T-helper 17 cell (primary cell): ENCODE measurements at places on chromosomes 2 and 18.

DNA sequence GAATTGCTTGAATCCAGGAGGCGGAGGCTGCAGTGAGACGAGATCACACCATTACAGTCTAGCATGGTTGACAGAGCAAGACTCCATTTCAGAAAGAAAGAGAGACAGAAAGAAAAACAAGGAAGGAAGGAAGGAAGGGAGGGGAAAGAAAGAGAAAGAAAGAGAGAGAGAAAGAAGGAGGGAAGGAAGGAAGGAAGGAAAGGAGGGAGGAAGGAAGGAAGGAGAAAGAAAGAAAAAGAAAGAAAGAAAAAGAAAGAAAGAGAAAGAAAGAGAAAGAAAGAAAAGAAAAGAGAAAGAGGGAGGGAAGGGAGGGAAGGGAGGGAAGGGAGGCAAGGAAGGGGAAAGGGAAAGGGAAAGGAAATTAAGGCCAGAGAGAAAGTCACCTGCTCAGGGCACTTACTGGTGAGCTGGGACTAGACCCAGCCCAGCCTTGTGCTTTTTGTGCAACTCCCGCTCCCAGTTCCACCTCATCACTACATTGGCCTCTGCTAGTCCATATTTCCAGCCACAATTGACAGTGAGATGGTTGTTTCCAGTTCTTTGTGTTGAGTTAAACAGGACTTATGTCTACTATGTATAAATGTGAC, 35.7 kb downstream of the MOGAT1 start:
- DNase-seq = no peak

DNA sequence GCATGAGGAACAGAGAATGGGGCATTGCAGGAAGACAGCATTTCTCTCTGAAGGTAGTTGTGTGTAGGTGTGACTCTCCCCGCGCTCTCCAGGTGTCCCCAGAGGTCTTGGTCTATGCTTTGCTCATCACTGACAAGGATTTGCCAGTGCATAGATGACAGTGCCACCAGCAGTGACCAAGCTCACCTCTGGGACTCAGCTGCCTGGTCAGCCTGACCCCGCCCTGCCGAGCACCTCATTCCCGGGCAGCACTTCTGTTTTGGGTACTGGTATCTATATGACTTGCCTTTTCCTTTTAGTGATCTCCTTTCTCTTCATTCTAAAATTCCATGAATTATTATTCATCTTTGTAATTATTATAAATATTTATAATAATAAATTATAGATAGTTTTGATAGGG, 59.1 kb downstream of the GBX2 start:
- no peak for DNase-seq

- no peak for DNase-seq
Measured at GRCh38 chr2:17442334-17442733, 75.9 kb downstream of the RAD51AP2 start.

GRCh38 chr2:181197140-181197760, 216.8 kb downstream of the UBE2E3 start:
- no peak for DNase-seq

- DNase-seq = no peak
Measured at GRCh38 chr2:208358758-208359631, 47.6 kb upstream of the PTH2R start.

- no peak for DNase-seq
Measured at GRCh38 chr2:184322615-184323014, 275.7 kb upstream of the ZNF804A start.

DNA sequence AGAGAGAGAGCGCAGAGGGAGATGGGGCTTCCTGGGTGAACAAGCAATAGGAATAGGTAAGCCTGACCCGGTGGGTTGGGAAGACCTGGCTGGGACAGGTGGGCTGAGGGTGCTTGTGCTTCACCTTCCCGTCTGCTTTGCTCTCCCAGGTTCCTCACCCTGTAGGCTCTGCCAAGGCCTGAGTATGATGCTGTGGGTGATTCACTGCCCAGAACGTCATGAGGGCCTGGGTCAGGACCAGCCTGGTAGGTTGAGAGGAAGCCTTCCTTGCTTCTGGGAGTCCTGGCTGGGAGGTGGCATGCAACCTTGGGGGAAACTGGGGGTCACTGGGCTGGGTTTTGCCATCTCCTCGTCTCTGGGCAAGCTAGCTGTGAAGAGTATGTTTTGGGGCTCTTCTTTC, 220.2 kb upstream of the APCDD1 start:
- no peak for DNase-seq

GRCh38 chr2:239203443-239204135, 197.2 kb downstream of the HDAC4 start:
- no peak for DNase-seq

DNA sequence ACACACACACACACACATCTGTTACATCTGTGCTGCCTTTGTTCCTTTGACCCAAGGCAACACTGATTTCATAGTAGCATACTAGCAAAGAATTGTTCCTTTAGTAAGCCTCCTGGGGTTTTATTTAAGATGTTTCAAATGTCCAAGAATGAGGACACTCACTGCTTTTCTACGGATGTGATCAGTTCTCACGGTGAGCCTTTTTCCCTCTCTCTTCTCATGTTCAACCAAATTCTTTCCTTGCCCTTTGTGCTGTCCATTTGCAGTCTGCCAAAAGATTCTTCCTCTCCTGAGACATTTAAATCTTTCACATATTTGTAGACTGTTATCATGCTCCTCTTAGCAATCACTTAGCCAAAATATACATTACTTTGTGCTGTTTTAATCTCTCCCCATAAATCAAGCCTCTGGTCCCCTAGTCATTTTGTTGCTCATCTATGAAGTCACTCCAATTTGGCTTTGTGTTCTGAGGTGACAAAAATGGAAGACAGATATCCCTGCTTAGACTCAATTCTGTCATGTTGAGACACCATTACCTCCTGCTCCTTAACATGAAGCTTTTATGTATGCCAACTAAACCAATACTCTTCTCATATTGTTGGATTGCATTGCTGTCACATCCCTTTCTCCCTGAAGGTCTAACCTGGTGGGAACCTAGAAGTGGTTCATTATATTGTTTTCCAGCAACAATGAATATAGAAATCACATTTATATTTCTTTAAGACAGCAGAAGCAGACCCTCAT, 1605.3 kb upstream of the ACVR2A start:
- no peak for DNase-seq

DNA sequence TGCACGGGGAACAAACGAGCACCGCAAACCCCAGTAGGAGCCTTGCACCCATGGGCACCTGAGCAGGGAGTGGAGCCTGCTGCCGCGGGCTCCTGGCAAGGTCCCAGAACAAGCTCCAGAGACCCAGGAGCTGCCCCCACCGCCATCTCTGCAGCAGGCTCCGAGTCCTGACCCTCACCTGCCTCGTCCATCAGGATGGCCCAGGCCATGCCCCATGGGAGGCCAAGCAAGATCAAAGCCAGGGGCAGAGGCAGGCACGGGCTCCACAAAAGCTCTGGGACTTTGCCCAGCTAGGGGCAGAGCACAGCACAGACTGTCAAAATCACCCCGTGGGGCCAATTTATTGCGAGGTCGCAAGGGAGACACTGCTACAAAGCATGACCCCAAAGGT, 43.6 kb downstream of the GPC1 start:
- DNase-seq = no peak

DNA sequence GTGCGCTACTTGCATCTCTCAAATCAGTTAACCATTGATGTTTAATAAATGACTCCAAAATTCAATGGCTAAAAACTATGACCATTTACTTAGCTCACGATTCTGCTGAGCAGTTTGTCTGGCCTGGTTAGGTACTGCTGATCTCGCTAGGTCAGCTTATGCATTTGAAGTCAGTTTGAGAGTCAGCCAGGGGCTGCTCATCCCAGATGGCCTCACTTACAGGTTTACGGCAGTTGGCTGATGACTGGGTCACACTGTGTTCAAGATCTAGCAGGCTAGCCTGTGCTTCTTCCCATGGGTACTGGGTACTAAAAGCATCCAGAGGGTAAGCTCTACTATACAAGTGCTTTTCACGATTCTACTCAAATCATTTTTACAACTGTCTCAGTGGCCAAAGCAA, 122.1 kb downstream of the DLGAP1 start:
- DNase-seq = no peak

GRCh38 chr2:242034996-242035814, 165.7 kb downstream of the RTP5 start:
- no peak for DNase-seq

- DNase-seq = no peak
Measured at GRCh38 chr2:226017537-226017936, 618.0 kb downstream of the NYAP2 start.

GRCh38 chr2:204842661-204843485, 297.6 kb downstream of the PARD3B start:
- DNase-seq = no peak
